ENCODE measurements at places on chromosomes 6 and 20. TPM values are rescaled to one million over a fixed set of nuclear protein-coding genes. Genes with fewer than 3 reads are reported as not detected.

DNA sequence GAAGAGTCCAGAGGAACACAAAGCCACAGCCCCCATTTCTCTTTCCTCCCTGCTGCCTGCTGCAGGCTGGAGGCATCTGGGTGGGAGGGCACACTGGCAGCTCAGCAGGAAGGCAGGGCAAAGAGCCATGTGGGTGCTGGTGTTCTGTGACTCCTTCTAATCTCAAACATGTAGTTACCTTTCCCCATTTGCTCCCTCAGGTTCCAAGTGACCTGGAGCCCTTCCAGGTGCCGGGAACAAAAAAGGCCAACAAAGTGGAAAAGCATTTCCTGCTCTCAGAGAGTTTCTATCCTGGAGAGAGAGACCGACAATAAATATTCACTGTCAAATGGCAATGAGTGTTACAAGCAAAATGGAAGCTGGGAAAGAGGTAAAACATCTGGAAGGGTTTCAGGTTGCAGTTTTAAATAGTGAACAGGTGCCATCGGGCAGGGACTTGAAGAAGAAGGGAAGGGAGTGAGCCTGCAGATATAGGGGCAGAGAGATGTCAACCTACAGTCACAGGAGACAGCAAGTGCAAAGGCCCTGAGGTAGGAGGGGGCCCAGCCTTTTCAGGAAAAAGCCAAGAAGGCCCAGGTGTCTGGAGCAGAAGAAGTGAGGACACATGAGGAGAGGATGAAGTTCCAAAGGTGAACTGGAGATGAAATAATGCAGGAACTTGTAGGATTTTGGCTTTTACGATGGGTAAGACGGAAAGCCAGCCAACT is 43.6 kb upstream of the IYD start:
- H3K36me3 ChIP-seq: no peaks in the 10 kb centered on the region
- no peak overlapping the region for H3K4me3 ChIP-seq
- DNase-seq: no peak
- H3K4me1 ChIP-seq: no peaks in the 10 kb centered on the region
- H3K27ac ChIP-seq: no peak overlapping the region

DNA sequence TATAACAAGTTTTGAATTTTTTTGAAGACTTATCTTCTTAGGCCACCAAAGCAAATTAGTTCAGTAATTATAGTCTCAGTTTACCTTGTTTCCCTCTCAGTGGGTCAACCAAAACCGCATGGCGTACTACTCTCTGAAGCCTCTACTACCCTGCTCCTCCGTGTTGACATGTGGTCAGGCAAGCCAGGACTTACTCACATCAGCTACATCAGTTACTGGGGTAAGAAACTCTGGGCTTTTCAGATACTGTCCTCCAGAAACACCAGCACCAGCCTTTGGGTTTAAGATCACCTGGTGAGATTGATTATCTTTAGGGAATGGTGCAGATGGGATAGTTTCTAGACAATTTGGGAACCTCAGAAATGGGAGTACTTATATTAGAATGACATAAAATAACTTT is 55.1 kb downstream of the KCNQ5 start:
- no peak overlapping the region for H3K27ac ChIP-seq
- no peak overlapping the region for H3K4me3 ChIP-seq
- no peaks in the 10 kb centered on the region for H3K36me3 ChIP-seq
- H3K4me1 ChIP-seq: no peaks in the 10 kb centered on the region
- no peaks in the 10 kb centered on the region for H3K27me3 ChIP-seq

Gene GJA10
- total RNA-seq: not detected

Gene ADGRB3
- total RNA-seq: not detected

Gene NMBR
- total RNA-seq: not detected

- H3K36me3 ChIP-seq: no peaks in the 10 kb centered on the region
- DNase-seq: no peak
- no peaks in the 10 kb centered on the region for H3K27me3 ChIP-seq
- no peak overlapping the region for H3K27ac ChIP-seq
- no peak overlapping the region for H3K4me3 ChIP-seq
- no peaks in the 10 kb centered on the region for H3K4me1 ChIP-seq
These were observed 53.5 kb upstream of the GCLC start for GRCh38 chr6:53598265-53598907.

Gene SNX5
- 59.1 TPM for total RNA-seq
